ENCODE measurements at places on chromosomes 2 and 18.

DNA sequence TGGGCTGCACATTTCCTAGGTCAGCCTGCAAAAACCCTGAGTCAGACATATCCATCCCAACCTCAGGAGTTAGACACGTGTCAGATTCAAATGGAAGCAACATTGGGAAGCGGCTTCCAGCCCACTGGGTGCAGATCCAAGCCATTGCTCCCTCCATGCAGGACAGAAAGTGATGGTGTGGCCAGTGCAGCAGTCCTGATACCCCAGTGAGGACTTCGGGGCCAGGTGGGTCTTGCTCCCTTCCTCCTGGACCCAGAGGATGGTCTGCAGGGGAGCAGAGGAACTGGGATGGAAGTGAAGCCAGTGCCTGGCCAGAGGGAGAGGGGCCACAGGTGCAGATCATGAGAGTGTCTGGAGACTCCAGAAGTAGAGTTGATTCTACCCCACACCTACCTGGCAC lies 252.0 kb downstream of the FAM210A start:
- no peak for DNase-seq

GRCh38 chr2:138223319-138223718 lies 259.0 kb downstream of the HNMT start:
- no peak for DNase-seq

DNA sequence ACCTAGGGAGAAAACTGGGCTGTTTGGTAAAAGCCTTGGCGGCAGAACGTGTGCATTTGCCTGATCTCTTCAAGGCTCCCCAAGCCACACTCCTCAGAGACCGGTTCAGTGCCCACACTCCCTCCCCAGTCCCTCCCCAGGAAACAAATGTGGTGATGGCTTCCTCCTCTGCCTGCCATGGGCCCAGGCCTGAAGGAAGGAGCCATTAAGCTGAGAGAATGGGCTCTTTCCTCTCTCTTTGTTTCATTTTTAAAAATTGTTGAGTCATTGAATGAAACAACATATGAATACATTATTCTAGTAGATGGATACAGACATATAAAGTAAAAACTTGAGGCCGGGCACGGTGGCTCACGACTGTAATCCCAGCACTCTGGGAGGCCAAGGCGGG lies 50.6 kb upstream of the YWHAQ start:
- no peak for DNase-seq

GRCh38 chr18:62157843-62158242 lies 29.0 kb downstream of the PIGN start:
- DNase-seq, result no peak

DNA sequence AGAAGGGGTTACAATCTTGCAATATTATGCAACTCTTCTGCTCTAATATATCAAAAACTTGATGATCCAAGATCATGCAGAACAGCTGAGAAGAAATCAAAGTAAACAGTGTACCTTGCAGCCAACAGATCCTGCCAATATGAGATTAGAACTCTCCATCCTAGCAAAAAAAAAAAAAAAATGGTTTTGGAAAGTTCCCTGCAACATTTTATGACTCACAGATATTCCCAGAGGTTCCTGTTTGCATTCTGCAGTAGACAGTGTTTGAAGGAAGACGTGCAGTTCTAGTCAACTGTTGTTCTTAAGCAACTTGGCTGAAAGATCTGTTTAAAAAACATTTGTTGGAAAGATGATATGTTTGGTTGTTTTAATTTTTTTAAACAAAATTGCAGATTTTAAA lies 103.6 kb upstream of the WDR75 start:
- no peak for DNase-seq

GRCh38 chr2:46955764-46956163 lies 40.2 kb upstream of the MCFD2 start:
- DNase-seq, result no peak

- no peak for DNase-seq
Measured at GRCh38 chr2:127045792-127046501, 61.0 kb downstream of the BIN1 start.
